Panc1 (cell line): ENCODE measurements at places on chromosomes 7 and 10.

DNA sequence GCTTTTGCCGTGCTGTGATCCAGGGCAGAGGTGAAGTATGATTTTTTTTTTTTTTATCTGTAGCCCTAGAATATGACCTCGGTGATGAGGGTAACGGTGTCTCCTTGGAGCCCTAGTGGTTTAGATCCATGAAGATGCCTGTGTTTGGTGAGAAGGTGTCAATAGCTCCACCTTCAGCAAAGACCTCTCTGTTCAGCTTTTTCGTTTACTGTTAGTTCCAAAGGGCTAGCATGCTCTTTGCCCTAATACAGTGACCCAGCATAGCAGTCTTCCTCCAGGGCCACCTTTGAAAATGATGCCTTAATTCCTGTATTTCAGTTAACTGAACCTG, 746 bp upstream of the MRPS16 start:
- DNase-seq: no peak

- no peak for DNase-seq
These were observed 1023.5 kb downstream of the TYW1 start for GRCh38 chr7:68020102-68020501.

GRCh38 chr10:91411621-91412020, 1.5 kb downstream of the HECTD2 start:
- DNase-seq: no peak

GRCh38 chr10:71706216-71707121, 13.1 kb downstream of the C10orf105 start:
- no peak for DNase-seq

DNA sequence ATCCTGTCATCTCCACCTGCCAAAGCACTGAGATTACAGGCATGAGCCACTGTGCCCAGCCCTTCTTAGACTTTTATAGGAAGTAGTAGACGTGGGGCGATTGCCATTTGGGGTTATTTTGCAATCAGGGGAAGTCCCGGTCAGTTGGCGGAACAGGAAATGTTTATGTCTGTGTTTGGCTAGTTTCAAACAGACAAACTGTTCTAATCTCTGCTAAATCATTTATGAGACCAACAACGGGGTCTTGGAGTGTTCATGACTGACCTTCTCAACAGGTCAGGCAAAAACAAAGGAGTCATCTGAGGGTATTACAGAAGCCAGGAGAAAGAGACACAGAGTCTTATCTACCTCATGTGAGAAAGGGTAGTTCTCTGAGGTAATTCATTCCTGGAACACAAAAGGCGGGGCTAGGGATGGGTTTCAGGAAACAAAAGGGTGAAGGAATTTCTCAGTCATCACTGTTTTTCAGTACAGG, 6.6 kb upstream of the TPK1 start:
- DNase-seq: no peak

- no peak for DNase-seq
These were observed 673 bp downstream of the OPN1SW start for GRCh38 chr7:128774921-128775320.

DNA sequence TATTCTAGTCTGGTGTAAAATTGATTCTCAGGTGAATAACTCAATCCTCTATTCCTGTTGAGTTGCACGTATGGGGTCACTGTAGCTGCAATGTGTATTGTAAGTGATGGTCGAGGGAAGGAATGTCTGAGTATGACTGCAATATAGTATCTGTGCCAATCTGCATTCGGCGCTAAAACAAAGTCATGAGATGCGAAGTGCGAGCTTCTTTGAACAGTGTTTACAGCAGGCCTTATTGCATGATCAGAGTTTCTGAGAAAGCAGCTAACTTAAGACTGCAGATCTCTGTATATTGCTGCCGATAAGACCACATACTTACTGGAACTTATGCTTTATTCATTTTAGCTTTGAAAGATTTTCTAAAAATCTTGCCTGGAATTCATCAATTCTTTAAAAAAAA, 341.7 kb upstream of the BMPER start:
- DNase-seq: no peak
